ENCODE measurements at places on chromosomes 2 and 18. TPM values are rescaled to one million over a fixed set of nuclear protein-coding genes. Genes with fewer than 3 reads are reported as not detected.
A peak's percentile ranks its signal among the peaks of the same experiment; 100 is the strongest.

CAB39 gene
- total RNA-seq, result 73.9 TPM

GAREM2 gene
- 23.8 TPM for total RNA-seq

PDCD1 gene
- 0.38 TPM for total RNA-seq

KIF1A gene
- total RNA-seq, result 214 TPM

GRCh38 chr2:152036611-152037469, 62.0 kb downstream of the CACNB4 start:
- peaks cover 38% of the 10 kb centered on the region for H3K4me1 ChIP-seq
- H3K27ac ChIP-seq, result no peak overlapping the region
- no peaks in the 10 kb centered on the region for H3K36me3 ChIP-seq
- DNase-seq, result peak; percentile 89

DNA sequence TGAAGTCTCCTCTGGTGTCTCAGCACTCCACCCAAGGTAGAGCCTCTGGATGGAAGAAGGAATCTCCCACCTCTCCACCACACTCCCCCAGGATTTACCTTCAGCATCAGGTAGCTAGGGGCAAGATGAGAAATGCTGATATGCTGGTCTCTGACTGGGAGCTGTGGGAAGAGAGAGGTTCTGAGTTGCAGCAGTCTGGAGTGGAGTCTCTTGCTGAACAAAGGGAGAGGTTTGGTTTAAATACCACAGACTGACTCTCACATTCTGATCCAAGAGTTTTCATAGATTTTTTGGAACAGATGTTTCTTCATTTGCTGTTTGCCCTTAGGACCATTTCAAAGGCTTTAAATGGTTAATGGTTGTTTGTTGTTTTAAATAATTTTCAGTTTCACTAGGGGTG, 1.1 kb upstream of the CFLAR start:
- H3K27me3 ChIP-seq, result no peaks in the 10 kb centered on the region
- DNase-seq, result no peak
- no peak overlapping the region for H3K27ac ChIP-seq

DNA sequence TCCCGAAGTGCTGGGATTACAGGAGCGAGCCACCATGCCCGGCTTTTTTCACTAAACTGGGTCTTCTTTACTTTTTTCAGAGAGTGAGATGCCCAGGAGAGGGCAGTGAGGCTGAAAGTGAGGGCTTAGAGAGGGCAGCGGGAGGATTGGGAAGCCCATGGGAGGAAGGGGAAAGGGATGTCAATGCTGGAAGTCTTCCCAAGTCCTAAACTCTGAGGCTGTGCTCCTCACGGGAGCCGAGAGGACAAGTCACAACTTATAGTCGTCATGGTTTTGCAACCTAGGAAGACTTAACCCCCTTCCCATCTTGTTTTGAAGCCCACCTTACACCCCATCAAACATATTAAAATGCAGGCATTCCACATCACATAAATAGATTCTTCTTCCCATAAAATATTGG, 15.1 kb upstream of the MEP1B start:
- H3K27me3 ChIP-seq, result no peaks in the 10 kb centered on the region
- H3K4me1 ChIP-seq, result no peaks in the 10 kb centered on the region
- no peaks in the 10 kb centered on the region for H3K36me3 ChIP-seq
- H3K27ac ChIP-seq, result no peak overlapping the region
- no peak overlapping the region for H3K4me3 ChIP-seq
- DNase-seq, result peak; percentile 23

GRCh38 chr2:182368996-182369395, 57.8 kb downstream of the PDE1A start:
- no peak overlapping the region for H3K4me3 ChIP-seq
- H3K4me1 ChIP-seq, result no peaks in the 10 kb centered on the region
- no peaks in the 10 kb centered on the region for H3K36me3 ChIP-seq
- no peak for DNase-seq
- H3K27ac ChIP-seq, result no peak overlapping the region

DNA sequence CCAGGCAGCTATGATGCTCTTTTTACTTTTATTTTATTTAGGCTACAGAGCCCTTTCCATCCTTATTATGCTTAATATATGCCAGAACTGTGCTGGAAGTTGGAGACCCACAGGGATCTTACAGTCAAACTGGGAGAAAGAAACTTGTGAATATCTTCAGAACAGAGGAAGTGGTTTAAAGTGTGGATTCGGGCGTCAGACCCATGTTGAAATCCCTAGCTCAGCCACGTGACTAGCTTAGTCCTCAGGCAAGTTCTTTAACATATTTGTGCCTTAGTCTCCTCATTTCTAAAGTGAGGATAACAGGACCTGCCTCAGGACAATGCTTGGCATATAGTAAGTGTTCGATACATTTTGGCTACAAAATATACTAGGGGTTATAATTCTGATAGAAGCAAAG, 59.1 kb downstream of the MAP3K20 start:
- H3K4me3 ChIP-seq, result no peak overlapping the region
- H3K4me1 ChIP-seq, result peaks cover 26% of the 10 kb centered on the region
- H3K27ac ChIP-seq, result peak overlapping the region; percentile 73
- H3K36me3 ChIP-seq, result no peaks in the 10 kb centered on the region

- H3K27ac ChIP-seq, result no peak overlapping the region
- H3K4me3 ChIP-seq, result no peak overlapping the region
- no peaks in the 10 kb centered on the region for H3K27me3 ChIP-seq
- peaks cover 1% of the 10 kb centered on the region for H3K4me1 ChIP-seq
Observed at GRCh38 chr2:193847130-193847529, 1652.4 kb upstream of the TMEFF2 start.

DNA sequence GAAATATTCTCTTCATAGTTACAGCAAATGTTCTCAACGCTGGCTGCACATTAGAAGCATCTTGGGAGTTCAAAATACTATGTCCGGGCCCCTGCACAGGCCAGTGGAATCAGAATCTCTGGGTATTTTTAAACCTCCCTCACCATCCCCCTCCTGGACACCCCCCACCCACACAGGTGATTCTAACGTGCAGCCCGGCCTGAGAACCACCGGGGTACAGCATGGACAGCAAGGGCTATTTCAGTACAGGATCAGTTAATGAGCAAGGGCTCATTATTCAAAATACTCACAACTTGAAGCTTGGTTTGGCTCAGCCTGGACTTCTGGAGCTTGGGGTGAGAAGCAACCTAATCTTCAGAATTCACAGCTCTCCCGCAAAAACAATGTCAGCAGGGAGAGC, 31.4 kb downstream of the INO80C start:
- no peaks in the 10 kb centered on the region for H3K36me3 ChIP-seq
- no peaks in the 10 kb centered on the region for H3K27me3 ChIP-seq
- no peak overlapping the region for H3K27ac ChIP-seq
- H3K4me3 ChIP-seq, result no peak overlapping the region
- DNase-seq, result no peak

GRCh38 chr2:11068079-11068741, 87.1 kb upstream of the SLC66A3 start:
- H3K36me3 ChIP-seq, result no peaks in the 10 kb centered on the region
- H3K27me3 ChIP-seq, result no peaks in the 10 kb centered on the region
- no peak overlapping the region for H3K27ac ChIP-seq
- peaks cover 13% of the 10 kb centered on the region for H3K4me1 ChIP-seq
- no peak for DNase-seq
- H3K4me3 ChIP-seq, result no peak overlapping the region

DNA sequence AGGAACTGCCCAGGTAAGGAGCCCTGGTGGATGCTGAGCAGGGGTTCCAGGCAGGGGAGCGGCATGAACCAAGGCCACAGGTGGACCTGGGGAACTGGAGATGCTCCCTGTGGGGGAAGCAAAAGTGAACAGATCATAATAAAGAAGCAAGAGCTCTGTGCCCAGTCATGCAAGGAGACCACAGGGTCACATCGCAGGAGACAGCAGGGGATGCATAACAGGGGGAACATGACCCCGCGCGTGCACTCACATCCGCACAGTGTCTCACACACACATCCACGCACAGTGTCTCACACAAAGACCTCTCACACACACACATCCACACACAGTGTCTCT, 473.3 kb upstream of the HS6ST1 start:
- H3K27me3 ChIP-seq, result no peaks in the 10 kb centered on the region
- no peak overlapping the region for H3K27ac ChIP-seq
- 0 out of 2 replicates have a peak, but pooled peaks cover under 1% of the 10 kb centered on the region for H3K4me1 ChIP-seq
- no peak overlapping the region for H3K4me3 ChIP-seq
- H3K36me3 ChIP-seq, result no peaks in the 10 kb centered on the region

GRCh38 chr18:24413148-24413547, 13.3 kb upstream of the IMPACT start:
- H3K36me3 ChIP-seq, result no peaks in the 10 kb centered on the region
- no peaks in the 10 kb centered on the region for H3K27me3 ChIP-seq
- no peak overlapping the region for H3K27ac ChIP-seq
- DNase-seq, result peak; percentile 75

DNA sequence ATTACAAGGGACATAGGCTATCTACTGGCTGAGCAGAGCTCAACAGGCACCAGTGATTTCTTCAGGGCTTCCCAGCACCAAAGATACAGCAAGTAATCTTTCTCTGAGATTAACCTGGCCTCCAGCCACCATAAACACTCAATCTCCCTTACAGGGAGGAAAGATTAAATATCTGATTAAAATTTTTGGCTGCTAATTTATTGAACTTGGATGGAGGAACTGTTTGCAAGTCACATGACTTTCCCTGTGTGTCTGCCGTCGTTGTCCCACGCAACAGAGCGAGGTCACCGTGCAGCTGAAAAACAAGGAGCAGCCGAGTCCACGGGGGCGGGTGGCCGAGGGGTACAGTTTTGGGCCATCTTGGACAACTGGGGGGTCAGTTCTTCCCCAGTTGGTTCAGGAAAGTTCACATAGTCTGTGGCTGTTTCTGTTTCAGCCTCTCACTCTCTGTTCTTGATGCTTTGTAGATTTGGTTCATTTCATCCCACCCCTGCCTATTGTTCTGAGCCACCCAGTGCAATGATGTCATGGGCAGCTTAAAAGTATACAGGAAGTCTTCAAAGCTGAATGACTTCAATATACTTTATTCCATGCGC, 186.8 kb upstream of the CTAGE1 start:
- H3K27me3 ChIP-seq, result no peaks in the 10 kb centered on the region
- no peaks in the 10 kb centered on the region for H3K36me3 ChIP-seq

DNA sequence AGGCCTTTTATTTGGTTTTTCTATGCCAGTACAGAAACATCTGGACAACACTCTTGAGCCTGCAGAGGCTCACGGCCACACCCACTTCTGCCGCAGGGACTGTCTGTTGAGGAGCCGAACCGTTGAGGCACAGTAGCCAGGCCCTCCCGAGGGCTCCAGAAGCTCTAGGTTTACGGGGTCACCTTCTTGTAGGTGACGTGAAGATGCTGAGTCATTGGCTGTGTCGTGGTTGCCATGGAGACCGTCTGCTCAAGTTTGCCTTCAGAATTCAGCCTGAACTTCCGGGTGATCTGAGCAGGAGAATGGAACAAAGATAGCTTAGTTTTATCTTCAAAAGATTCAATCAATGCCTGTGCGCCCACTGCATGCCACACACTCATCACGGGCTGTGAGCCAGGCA, 25.9 kb downstream of the BOK start:
- peaks cover 25% of the 10 kb centered on the region for H3K36me3 ChIP-seq
- H3K4me1 ChIP-seq, result peaks cover 5% of the 10 kb centered on the region
- no peaks in the 10 kb centered on the region for H3K27me3 ChIP-seq
- DNase-seq, result peak; percentile 69

DNA sequence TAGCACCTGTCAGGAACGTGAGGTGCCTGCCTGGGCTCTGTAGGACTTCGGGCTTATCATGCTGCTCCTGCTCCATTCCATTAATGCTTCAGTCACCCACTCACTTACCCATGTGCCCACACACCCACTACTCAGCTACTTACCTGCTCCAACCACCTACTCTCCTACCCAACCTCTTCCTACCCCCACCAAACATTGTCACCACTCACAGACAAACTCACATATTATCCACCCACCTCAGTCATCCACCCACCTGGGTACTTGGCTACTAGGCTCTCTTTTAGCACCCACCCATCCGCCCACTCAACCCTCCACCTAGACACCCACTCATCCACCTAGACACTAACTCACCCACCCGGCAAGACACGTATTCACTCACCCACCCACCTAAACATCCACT, 724.7 kb upstream of the RAB6C start:
- no peaks in the 10 kb centered on the region for H3K27me3 ChIP-seq
- H3K4me1 ChIP-seq, result no peaks in the 10 kb centered on the region
- no peak for DNase-seq
- no peak overlapping the region for H3K4me3 ChIP-seq

- H3K27me3 ChIP-seq, result no peaks in the 10 kb centered on the region
- H3K4me1 ChIP-seq, result peaks cover 3% of the 10 kb centered on the region
- H3K4me3 ChIP-seq, result no peak overlapping the region
- peak; percentile 30 for DNase-seq
- H3K36me3 ChIP-seq, result peaks cover 20% of the 10 kb centered on the region
Observed at GRCh38 chr2:206056286-206056685, 29.7 kb downstream of the INO80D start.

GRCh38 chr2:217977840-217978535, 24.8 kb downstream of the TNS1 start:
- H3K36me3 ChIP-seq, result no peaks in the 10 kb centered on the region
- H3K4me1 ChIP-seq, result peaks cover 15% of the 10 kb centered on the region
- no peak overlapping the region for H3K27ac ChIP-seq
- peaks cover 20% of the 10 kb centered on the region for H3K27me3 ChIP-seq
- H3K4me3 ChIP-seq, result peak overlapping the region; percentile 96

GRCh38 chr18:80244956-80245730, 2.2 kb downstream of the PARD6G start:
- H3K27ac ChIP-seq, result no peak overlapping the region
- H3K4me1 ChIP-seq, result no peaks in the 10 kb centered on the region
- peaks cover 12% of the 10 kb centered on the region for H3K27me3 ChIP-seq
- peak overlapping the region; percentile 89 for H3K4me3 ChIP-seq
- H3K36me3 ChIP-seq, result no peaks in the 10 kb centered on the region

DNA sequence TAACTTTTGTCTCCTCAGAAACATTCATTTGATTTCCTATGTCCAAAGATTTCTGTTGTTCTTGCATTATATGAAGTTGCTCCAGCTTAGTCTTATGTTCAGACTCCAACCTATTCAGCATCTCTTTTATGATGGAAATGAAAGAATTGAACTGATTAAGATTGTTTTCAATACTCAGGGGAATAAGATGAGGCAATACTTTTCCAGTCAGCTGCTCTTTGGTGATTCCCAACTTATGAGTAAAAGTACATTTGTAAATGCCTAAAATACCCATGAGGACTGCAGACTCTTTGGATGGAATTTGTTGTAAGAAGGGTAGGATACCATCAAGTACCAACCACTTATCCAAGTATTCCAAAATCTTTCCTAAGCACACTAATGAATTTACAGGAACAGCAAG, 39.8 kb downstream of the TRAK2 start:
- H3K27me3 ChIP-seq, result no peaks in the 10 kb centered on the region
- H3K27ac ChIP-seq, result no peak overlapping the region
- DNase-seq, result no peak
- H3K4me1 ChIP-seq, result peaks cover 16% of the 10 kb centered on the region
